ENCODE measurements at places on chromosomes 12 and 14.

DNA sequence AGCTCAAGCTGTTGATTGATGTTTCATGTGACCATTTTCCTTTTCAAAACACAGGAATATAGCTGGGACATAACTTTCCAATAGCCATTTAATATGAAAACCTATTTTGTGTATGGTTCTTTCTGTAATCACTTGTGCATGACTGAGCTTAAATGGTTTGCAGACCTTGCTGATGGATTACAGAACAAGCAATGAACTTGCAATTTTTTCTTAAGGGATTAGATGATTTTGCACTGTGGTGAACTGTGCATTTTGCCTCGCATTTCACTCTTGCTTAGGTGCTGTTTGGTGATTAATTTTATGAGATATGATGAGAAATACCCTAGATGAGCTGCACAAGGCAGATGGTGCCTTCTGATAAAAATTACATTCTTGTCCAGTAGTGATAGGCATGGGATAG is 419.0 kb upstream of the FBXO33 start:
- DNase-seq: no peak

- no peak for DNase-seq
These were observed 19.6 kb downstream of the ASB2 start for GRCh38 chr14:93956514-93957332.

DNA sequence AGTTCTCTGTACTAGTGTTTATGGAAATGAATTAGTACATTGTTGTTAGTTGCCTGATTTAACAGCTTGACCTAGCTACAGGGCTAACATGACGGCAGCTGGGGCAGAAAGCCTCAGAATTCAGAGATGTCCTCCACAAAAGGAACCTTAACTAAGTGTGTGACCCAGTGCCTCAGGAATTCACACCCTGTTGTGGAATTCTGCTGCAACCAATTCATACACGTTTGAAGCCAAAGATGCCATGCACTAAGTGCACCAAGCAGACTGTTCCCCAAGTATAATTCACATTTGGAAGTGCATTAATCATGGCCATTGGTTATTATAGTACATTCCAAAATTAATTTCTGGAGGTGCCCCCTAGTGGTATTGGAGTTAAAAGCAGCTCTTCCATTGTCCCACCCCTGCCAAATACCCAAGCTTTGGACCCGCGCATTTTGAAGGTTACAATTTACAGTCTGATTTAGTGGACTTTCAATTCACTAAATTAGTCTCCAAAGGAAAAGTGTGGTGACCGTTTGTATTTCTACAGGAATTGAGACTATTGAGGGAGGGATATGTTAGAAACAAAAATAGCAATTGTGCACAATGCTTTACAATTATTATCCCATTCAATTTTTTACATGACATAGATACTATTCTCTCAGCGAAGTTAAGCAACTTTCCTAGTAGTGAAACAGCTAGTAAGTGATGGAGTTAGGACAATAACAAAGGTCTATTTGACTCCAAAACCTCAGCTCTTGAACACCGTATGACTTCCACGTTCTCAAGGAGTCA is 85.9 kb downstream of the PAX9 start:
- DNase-seq: no peak

DNA sequence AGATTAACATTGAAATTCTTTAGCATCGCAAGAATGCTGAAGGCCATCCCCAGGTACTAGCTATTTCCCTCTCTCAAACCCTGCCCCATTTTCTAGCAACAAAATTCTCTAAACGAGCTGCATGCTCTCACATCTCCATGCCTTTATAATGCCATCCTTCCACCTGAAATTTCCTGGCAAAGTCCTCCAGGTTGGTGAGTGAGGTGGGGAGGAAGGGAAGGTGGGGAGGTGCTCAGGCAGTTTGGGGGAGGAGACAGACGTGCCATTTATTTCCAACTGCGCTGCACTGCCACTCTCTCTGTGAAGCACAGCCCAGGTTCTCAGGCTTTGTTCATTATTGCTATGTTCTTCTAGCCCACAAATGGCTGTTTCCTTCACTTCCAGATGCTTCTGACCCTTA is 208.4 kb downstream of the PAWR start:
- no peak for DNase-seq

GRCh38 chr14:42909659-42910058 is 1303.0 kb downstream of the LRFN5 start:
- no peak for DNase-seq

GRCh38 chr14:68089146-68089731 is 269.7 kb downstream of the RAD51B start:
- no peak for DNase-seq

DNA sequence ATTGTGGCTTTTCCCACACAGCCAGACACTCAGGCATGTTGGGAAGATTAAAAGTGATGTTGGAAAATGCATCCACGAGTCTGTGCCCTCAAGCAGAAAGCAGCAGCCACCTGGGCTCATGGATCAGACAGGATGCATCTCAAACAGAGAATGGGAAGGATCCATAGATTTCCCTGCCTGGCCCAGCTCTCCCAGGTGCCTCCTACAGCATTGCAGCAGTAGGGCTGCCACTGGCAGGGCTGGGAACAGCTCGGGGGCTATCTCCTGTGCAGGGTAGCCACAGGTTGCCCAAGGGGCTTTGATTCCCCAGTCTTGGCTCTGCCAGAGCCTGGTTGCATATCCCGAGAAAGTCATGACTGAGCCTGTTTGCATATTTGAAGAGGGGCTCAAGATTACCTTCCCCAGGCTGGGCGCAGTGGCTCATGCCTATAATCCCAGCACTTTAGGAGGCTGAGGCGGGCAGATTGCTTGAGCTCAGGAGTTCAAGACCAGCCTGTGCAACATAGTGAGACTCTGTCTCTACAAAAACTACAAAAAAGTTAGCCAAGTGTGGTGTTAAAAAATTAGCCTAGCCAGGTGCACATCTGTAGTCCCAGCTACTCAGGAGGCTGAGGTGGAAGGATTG is 19.5 kb downstream of the C14orf132 start:
- no peak for DNase-seq

DNA sequence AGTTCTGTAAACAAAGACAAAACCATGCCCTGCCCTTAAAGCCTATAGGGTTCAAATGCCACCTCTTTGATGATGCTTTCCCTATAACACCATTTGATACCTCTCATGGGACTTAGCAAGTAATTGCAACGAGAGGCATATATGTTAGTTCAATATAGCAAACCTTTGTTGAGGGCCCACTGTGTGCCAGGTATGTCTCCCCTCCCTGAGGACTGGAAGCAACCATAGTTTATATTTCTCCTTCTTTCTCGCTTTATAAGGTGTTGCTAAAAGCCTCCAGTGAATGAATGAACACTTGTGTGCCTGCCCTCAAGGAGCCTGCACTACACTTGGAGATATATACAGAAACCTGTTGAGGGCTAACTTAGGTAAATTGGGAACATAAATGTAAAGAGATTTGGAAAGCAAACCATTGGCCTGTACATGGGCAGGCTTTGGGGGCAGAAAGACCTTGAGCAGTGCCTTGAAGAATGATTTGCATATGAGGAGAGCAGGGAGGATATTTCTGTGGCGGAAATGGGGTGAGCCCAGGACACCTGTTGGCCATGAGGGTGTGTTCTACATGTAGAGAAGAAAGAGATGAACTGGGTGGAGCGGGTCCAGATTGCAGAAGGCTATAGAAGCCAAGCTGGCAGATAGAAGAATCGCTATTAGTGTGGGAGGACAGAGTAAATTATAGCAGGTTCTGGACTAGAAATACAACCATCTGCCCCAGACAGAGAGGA is 1.8 kb upstream of the CKAP4 start:
- DNase-seq: no peak

DNA sequence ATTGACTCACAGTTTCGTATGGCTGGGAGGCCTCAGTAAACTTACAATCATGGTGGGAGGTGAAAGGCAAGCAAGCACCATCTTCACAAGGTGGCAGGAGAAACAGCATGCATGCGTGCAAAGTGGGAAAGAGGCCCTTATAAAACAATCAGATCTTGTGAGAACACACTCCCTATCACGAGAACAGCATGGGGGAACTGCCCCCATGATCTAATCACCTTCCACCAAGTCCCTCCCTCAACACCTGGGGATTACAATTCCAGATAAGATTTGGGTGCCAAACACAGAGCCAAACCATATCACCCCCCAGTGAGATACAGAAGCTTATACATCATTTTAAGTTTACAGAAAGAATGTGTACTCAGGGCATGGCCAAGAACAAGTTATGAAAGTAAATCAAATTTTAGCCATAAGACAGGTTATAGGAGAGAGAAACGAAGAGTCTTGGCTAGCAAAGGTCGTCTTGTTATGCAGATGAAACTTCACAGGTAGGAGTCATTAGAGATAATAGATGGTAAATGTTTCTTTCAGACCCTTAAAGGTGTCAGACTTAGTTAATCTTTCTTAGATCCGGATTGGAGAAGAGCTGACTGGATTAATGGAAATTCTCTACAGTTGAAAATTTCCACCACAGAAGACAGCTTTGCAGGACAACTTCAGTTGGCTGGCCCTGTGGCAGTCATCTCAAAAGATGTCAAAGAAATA is 79.8 kb upstream of the SEL1L start:
- DNase-seq: no peak

- no peak for DNase-seq
These were observed 946 bp downstream of the DDX24 start for GRCh38 chr14:94079891-94080620.

DNA sequence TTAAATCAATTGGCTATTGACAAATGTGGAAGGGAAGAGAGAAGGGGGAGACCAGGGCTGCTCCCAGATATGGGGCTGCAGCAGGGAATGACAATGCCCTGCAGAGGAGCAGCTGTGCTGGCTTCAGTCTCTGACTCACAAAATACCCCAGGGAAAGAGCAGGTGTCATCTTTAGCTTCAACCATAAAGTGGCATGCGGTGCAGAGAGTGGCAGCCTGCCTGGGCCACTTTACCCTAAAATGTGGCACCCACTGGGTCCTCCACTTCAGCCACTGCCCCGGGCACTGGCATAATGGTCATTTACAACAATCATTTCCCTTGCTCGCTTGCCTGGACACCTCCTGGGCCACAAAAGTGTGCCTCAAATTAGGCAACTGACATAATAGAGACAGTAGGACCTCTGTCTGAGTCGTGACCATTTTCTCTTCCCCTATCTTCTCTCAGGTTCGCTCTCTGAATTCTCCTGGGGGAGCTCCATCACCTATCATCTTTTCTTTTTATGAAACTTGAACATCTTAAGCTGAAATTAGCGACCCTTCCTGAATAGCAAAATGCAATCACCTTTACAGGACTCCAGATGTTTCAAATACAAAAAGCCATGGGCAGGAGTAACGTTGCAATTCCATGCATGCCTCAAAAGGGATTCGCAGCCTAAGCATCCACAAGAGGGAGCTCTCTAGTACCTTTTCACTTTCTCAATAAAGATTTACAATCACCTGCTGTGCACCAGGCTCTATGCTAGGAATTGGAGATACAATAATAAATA is 179.9 kb upstream of the ATF7IP start:
- DNase-seq: peak; percentile 41

GRCh38 chr14:105377555-105378182 is 20.7 kb upstream of the TEX22 start:
- no peak for DNase-seq

DNA sequence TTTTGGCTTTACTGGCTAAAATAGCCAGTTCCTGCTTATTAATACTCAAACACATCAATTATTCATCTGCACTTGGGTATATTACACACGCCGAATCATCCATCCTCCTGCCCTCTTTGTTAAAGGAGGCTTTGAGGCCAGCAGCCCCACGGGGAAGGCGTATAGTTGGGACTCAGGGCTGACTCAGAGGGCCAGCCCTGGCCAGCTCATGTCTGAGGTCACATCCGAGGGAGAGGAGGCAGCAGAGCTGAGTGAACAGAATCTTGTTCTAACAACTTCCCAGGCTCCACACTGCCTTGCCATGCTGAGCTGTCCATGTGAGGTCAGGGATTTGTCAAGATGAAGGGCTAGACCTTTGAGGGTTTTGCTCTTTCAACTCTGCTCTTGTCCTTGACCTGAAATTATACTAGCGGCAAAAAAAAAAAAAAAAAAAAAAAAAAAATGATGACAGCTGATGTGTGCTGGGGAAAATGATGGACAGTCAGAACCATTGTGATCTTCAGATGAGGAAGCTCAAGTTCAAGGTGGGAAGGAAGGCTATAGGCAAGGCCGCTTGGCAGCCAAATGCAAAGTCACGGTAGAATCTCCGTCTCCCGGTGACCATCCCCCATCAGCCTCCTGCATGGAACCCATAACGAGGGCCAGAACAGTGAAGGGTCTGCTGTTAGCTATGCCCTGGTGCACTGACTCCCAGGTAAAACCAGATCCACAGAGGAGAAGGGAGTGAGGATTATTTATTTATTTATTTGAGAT is 12.5 kb upstream of the MARK3 start:
- DNase-seq: no peak

- DNase-seq: no peak
These were observed 50.1 kb downstream of the KLRG1 start for GRCh38 chr12:9039397-9039977.

- no peak for DNase-seq
These were observed 32.0 kb upstream of the VASH1 start for GRCh38 chr14:76729258-76729657.

DNA sequence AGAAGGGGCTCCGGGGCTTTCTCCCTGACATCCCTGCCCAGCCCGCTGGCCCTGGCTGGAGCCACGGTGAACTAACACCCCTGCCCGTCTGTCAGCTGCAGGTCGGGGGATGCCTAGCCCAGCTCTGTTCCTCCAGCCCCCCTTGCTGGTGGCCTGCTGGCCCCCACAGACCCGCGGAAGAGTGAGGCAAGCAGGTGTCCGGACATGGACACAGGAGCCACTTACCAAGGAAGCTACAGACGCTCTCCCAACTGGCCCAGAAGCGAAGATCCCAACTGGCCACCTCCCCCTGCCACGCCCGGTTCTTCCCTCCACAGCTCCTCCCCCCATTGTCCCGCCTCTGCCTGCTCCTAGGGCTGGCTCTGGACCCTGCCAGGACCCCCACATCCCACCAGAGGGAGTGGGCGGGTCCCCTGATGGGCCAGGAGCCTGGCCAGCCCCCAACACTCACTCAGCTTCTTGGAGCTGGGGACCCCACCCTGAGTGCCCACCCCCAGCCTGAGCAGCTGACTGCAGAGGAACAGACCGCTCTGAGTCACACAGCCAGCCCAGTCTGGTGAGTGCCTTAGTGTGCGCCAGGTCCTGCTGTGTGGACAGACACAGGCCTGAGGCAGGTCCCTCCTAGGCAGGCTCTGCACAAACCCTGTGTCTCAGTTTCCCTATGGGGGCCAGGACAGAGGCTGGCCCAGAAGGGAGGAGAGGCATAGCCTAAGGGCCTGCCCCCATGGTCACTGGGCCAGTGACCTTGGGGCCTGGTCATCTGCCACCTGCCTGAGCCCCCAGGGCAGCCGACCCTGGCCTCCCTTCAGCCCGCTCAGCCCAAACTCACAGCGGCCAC is 7.7 kb downstream of the AHNAK2 start:
- no peak for DNase-seq

GRCh38 chr14:90508536-90509254 is 111.9 kb downstream of the CALM1 start:
- no peak for DNase-seq

GRCh38 chr12:89991807-89992590 is 283.4 kb upstream of the ATP2B1 start:
- DNase-seq: no peak

DNA sequence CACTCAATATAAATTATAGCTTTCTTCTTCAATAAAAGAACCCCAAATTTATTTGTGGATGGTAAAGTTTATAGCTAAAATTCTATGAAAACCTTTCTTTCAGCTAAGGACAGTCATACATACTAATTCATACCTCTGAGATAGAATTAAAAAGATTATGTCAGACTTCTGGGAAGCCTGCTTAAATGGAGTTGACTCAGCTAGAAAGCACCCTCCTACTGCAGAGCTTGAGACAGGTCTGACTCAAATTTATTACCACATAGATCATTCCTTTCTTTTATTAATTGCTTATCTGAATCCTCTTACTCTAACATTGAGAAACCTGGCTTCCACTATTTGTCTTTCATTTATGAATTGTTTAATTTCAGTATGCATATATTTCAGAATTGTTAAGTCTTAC is 1007.0 kb upstream of the LRFN5 start:
- no peak for DNase-seq
